ENCODE measurements at places on chromosomes 12 and 14.

DNA sequence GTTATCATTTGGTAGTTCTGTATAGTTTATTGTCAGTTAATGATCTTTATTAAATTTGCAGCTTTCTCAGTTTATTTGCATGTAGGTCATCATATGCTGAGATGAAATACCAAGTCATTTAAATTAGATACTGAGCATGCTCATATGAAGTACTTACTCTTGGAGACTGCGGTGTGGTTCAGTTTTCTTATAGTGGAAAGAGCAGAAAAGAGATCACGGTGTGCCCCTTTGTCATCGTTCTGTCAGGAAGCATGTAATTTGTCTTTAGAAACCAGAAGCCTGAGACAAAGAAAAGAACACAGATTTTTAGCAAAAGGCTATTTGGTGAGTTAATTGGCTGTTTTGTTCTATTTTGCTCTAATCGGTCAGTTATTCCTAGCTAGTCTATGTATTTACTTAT is 75.6 kb downstream of the PLEKHA5 start:
- DNase-seq = no peak

DNA sequence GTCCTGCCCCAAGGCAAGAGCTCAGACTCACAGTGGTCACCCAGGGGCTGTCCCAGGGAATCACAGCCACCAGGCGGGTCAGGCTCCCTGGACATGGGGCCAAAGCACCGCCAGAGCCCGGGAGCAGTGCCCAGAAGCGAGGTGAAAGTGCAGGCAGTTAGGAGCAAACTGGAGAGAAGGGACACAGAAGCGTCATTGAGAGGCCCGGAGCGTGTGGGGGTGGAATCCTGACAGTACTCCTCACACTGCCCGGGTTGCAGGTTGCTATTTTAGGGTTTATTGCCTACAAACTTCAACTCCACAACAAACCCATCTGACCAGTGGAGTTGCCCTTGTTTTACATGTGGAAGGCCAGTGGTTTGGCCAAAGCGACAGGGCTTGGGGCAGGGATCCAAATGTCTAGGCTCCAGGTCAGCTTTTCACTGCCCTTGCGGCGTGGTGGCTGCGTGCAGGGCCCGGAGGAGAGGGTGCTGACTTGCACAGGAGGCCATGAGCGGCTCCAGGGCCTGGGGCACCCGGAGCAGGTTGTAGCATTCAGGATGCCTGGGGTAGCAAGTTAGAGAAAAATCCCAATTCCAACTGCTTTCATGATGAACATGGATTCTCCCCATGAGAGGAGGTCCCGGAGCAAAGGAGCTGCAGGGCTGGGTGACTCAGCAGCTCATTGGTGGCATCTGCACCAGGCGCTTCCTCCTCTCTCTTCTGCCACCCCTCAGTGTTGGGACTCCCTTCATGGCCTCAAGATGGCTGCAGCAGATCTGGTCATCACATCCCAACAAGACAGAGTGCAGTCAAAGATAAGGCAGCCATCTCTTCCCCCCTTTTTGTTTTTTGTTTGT is 112.3 kb upstream of the NCOR2 start:
- DNase-seq = no peak

- no peak for DNase-seq
Measured at GRCh38 chr12:180445-180844, 33.5 kb downstream of the SLC6A12 start.

DNA sequence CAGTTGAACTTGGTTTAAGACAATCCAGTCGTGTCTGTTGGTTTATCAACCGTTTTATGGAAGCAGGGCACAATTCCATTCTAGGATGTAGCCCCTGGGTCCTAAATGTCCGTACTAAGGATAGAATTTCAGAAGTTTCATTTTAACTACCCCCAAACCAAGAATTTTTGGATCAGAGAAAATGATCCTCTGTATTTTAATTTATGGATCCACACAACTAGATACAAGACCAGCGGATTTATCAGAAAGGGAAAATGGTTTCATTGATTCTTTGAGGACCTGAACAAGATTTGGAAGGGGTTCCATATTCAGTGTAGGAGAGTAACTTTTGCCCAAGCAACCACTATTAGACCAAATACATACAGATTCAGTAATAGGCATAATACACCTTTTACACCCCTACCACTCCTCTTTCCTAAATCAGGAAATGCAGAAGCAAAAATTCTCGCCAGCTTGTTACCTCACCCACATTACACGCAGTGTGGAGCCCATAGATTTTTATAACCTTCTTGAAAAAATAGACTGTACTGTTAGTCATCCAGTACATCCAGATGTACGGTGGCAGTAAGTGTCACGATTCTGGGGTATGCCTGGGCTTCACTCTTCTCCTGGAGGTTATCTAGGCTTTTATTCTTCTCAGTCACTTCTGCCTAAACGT is 1.4 kb upstream of the FBXL14 start:
- DNase-seq = no peak

DNA sequence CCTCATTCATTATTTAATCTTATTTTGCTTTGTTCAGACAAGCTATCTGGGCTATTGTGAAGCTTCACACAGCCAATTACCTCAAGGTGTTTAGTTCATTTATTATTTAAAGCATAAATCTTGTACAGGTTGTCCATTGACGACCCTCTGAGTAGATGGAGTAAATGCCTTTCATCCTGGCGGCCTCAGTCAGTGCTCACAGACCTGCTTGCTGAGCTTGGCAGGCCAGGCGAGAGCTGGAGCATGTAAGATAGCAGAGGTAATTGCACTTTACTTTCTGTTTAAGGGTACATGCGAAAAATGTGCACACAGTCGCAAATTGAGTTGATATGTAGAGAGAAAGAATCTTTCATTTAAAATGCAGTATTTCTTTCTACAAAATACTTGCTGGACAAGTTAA is 224.4 kb downstream of the NPAS3 start:
- no peak for DNase-seq

GRCh38 chr12:56346675-56347074 is 8.0 kb downstream of the IL23A start:
- no peak for DNase-seq

DNA sequence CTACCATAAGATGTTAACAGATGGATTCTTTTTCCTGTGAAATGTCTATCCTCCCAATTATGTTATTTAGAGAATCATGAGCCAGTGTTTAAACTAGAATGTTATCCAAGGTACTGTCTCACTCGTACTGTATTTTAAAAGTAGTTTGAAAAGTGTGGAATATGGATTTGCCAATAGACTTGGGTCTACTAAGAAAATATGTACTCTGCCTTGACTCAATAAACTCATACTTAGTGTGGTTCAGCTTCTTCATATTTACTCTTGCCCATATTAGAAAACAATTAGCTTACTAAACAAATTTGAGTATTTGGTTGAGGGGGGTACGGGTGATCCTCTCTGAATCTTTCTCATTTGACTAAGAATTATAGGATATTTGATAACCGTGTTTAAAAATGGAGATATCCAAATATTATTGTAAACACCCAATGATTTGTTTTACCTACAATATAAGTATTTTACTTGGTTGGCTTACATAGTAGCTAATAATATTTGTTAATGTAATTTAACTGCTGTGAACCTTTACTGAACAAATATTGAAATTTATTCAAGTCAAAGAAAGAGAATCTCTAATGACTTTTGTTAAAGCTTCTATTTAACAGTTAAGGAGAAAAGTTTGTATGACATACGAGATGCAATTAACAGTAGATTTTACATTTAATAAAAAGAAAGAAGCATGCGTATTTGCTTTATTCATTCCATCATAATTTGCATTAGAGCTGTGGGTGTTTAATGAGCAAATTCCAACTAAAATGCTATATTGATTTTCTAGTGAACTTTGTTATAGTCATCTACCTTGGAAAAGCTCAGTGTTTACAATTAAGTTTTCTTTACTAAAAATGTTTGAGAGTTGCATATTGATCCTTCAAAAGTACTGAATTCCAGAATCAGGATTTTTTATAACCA is 81.2 kb downstream of the MIPOL1 start:
- no peak for DNase-seq

- no peak for DNase-seq
Measured at GRCh38 chr12:98399532-98399931, 115.9 kb upstream of the TMPO start.

DNA sequence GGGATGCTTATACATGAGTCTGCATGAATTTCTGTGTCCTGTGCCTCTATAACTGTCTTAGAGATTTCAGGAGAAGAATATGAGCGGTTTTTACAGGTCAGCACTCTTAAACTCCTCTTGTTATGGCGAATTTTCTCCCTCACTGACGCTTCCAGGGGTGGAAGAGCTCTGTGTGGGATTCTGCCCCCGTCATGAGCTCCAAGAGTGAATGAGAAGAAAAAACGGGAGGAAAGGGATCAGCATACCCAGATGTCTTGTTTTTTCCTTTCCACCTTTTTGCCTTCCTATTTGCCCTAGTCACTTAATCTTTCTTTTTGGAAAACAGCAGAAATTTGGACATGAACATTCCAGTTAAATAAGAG is 651 bp downstream of the PFKM start:
- DNase-seq = peak; percentile 42

- DNase-seq = peak; percentile 74
Measured at GRCh38 chr12:106226884-106227640, 20.8 kb downstream of the CKAP4 start.

GRCh38 chr12:123119808-123120207 is 31.1 kb downstream of the PITPNM2 start:
- DNase-seq = no peak

GRCh38 chr12:126042286-126042685 is 977.1 kb downstream of the AACS start:
- no peak for DNase-seq

GRCh38 chr14:59450716-59451115 is 14.5 kb downstream of the GPR135 start:
- no peak for DNase-seq

DNA sequence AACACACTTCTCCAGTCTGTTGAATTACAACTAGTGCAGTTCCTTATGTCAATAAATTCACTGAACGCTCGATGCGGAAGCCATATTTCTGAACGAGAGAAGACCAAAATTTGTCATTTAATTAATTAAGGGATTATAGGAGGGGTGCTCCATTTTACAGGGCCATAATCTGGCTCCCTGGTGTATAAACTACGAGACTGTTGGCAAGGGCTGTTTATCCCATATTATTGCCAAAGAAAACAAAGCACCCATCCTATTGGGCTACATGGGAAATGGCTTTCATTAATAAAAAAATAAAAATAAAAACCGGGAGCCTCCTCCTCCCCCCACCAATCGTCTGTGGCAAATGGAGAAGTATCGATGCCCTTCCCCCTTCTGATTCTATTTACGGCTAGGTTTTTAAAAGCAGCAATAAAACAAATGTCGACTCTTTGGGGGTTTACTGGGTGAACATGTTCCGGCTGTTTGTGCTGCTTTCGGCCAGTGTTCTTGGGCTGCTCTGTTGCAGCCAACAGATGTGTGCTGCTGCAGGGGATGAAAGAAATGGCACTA is 24.8 kb downstream of the ATF7 start:
- peak; percentile 83 for DNase-seq

GRCh38 chr14:64950889-64951288 is 8.3 kb upstream of the GPX2 start:
- DNase-seq = no peak

DNA sequence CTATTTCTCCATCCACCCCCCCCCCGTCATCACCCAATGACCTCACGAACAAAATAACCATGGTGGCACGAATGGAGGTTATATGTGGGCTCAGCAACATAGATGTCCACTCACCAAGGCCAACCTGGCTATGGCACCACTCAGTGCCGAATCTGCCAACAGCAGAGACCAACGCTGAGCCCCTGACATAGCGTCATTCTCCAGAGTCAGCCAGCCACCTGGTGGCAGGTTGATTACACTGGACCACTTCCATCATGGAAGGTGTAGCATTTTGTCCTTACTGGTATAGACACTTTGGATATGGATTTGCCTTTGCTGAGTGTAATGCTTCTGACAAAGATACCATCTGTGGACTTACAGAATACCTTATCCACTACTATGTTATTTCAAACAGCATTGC is 24.2 kb upstream of the DYRK2 start:
- DNase-seq = no peak

DNA sequence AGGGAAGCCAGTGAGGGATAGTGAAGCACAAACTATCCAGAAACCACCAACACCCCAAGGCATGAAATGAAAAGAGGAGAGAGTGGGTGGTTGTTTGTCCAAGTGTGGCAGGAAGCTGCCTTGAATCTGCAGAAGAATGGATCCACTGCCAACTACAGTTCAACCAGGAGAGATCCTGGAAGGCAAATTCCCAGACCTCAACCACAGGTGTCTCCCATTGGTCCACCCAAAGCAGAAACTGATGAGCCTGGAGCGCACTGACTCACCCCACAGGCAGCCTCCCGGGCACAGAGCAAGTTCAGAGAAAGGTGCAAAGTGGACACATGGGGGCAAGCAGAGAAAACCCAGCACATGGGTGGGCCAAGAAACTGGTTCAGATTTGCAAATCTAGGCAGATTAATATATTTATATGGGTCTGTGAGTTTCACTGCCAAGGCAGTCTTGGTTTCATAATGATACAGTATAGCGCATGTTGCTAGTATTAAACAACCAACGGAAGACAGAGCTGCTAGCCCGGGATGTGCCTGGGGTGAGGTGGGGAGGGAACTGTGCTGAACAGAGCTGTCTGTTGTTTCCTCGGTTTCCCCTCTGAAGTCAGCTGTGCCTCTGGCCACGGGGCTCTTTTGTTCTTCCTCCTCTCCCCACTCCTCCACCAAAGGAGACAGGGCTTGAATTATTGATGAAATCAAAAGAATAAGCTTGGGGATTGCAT is 416.2 kb upstream of the CCDC196 start:
- no peak for DNase-seq

DNA sequence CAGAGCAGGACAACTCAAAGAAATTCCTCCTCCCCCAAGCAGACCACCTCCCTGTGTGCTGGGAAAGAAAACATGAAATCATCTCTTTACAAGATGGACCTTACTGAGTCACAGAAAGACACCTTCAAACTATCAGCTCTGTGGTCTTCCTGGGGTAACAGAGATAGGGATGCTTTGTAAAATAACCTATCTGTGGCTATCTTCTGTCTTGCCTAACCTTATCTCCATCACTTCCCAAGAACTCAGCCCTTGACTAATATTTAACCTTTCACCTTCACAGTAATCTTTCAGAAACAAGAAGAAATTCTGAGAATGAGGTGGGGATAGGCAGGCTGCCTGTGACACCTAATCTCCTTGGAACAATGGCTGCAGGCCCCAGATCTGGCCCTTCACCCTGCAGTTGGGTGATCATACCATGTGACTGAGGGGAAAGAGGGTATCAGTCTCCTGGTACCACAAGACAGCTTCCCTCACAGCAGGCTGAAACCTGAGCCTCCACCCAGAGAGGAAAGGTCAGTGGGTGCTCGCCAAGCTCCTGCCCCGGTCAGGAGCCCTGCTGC is 27.4 kb upstream of the CEBPE start:
- DNase-seq = no peak

GRCh38 chr14:59510001-59510400 is 25.7 kb downstream of the JKAMP start:
- DNase-seq = no peak

DNA sequence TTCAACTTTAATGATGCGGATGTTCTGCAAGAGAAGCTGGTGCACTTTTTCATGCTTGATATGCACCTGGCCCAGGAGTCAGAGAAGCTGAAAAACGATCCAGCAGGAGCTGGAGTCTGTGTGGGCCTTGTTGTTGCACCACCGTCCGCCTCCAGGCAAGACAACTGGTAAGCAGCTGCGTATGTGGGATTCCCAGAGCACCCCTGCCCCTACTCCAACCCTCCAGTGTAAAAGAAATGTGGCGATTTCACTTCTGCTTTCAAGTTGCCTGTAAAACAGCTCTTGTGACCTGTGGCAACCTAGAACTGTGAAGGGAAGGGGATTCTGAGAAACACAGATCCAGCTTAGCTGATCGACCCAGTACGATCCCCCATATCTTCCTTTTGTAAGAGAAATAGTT is 154.1 kb upstream of the PELI2 start:
- no peak for DNase-seq

- no peak for DNase-seq
Measured at GRCh38 chr14:44791730-44792129, 170.0 kb downstream of the KLHL28 start.

- no peak for DNase-seq
Measured at GRCh38 chr12:106994579-106995220, 7.8 kb upstream of the MTERF2 start.

All from D341Med (cell line).